ENCODE measurements at places on chromosomes 7 and 10.

GRCh38 chr10:80137920-80138319, 5.4 kb downstream of the PLAC9 start:
- no peak for DNase-seq

GRCh38 chr7:38310591-38311101, 37.2 kb upstream of the TARP start:
- DNase-seq = no peak

- DNase-seq = no peak
Measured at GRCh38 chr7:50475340-50475739, 25.2 kb upstream of the FIGNL1 start.

DNA sequence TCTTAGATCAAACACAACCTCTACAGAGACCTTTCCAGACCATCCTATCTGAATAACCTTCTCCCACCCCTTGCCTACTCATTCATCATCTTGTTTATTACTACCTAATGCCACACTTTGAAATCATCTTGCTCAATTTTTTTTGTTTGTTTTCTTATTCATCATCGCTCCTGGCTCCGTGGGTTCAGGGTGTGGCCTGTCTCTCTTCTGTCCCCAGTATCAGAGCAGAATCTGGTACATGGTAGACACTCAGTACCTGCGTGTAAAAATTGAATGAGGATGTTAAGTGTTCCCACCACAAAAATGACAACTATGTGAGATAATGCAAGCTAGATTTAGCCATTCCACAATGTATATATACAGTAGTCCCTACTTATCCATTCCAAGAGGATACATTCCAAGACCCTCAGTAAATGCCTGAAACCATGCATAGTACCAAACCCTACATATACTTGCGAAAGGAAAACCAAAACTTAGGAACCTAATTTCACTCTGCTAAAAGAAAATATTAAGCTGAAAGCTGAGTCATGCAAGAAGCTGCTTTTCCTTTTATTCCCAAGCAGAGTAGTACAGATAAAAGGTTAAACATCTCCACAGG, 72.1 kb upstream of the SEC61G start:
- no peak for DNase-seq

- DNase-seq = no peak
Measured at GRCh38 chr7:26369593-26369992, 77.9 kb downstream of the SNX10 start.
